ENCODE measurements at places on chromosomes 3 and 15. TPM values are rescaled to one million over a fixed set of nuclear protein-coding genes. Genes with fewer than 3 reads are reported as not detected.

ADCY5 gene
- total RNA-seq = 1.7 TPM

AHSG gene
- total RNA-seq = 0.32 TPM

SLITRK3 gene
- total RNA-seq = not detected

FANCD2 gene
- total RNA-seq = 31.1 TPM

CX3CR1 gene
- not detected for total RNA-seq

TMEM207 gene
- total RNA-seq = not detected

All from HT1080 (cell line).